Thoracic aorta (tissue), 2 donors: ENCODE measurements at places on chromosomes 13 and 19.
A peak's percentile ranks its signal among the peaks of the same experiment; 100 is the strongest.

GRCh38 chr19:18650468-18651041 lies 13.7 kb downstream of the KLHL26 start:
- DNase-seq: peak; percentile 66

DNA sequence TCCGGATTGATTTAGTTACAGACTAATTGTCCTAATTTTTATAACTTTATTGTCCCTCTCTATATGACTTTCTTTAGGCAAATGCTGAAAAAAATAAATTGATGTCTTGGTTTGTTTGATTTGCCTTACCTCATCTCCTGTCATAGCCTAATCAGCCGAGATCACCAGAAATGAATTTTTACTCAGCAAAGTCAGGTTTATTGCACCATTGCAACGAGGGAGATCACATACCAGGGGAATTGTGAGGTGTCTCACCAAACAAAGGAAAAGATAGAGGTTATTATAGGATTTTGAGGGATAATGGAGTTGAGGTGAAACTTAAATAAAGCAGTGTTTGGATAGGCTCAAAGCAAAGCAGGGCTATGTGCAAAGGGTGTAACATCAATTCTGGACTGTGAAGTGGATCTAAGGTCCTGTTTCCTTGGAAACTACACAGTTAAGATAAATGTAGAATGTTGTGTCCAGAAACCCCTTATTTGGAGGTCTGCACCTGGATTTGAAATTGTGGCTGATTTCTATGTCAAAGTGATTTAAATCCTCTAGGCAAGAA lies 372.6 kb downstream of the OXGR1 start:
- no peak for DNase-seq

DNA sequence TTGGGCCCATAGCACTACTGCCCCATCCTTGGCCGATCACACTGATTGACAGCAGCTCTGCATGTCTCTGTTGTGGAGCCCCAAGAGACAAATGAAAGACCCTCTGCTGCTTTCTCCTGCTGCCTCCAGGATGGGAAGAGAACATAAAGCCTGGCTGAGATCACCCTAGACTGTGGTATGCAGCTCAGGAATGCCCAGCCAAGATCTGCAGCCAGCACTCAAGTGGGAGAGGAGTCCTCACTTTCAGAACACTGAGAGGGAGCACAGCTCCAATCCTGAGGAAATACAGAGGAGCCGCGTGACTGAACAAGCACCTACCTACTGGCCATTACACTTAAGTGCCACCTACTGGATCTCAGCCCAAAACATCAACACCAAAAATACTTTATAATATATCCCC lies 203.0 kb downstream of the POSTN start:
- DNase-seq: no peak

DNA sequence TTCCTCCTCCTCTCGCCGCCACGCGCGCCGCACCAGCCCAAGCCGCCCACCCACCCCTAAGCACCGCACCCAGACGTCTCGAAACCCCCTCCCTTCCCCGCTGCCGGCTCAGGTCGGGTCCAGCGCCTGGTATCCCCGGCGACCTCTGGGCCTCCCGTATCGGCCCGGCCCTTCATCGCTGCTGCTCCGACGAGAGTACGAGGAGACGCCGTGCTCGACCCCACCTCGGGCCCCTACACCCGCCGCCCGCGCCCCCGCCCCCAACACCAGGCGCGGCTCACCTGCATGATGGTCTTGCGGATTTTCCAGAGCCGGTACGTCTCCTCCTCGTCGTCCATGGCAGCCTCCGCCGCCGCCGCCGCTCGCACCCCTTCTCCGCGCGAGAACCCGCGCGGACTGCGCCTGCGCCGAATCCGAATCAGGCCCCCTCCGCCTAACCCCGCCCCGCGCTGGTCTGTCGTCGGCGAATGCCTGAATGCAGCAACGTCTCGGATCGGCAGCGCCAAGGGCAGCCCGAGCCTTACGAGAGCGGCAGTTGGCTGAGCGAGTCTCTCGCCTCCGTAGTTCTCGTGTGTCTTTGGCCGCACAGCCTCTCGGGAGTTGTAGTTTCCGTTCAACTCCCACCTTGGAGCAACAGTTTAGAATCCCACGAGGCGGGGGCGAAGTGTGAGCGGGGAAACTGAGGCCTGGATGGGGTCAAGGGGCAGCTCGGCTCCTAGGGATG lies at the start of gene POLR2E:
POLR2E (minus strand) TSS at position 398 of the 724 bp plus-strand sequence; CDS start at position 338, 60 bp downstream.
- DNase-seq: peak; percentile 92

DNA sequence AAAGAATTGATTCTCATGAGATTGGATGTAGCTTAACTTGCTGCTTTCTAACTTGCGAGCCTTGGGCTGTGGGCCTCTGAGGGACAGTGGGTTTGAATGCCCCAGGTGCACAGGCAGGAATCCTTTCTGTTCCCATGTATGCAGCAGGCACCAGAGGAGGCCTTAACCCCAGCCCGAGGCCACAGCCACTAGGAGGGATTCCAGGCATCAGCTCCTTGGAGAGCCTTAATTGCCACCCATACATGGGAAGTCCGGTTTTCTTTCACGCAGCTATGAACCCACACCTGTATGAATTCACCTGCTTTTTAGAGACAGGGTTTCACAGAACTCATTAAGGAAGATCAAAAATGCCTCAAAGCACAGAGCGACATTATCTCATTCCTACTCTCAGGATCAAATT lies 117.9 kb downstream of the CRYL1 start:
- no peak for DNase-seq

GRCh38 chr13:91356919-91357612 lies 9.6 kb downstream of the MIR17HG start:
- no peak for DNase-seq

- DNase-seq: no peak
Observed at GRCh38 chr13:60326273-60326672, 70.7 kb upstream of the TDRD3 start.

DNA sequence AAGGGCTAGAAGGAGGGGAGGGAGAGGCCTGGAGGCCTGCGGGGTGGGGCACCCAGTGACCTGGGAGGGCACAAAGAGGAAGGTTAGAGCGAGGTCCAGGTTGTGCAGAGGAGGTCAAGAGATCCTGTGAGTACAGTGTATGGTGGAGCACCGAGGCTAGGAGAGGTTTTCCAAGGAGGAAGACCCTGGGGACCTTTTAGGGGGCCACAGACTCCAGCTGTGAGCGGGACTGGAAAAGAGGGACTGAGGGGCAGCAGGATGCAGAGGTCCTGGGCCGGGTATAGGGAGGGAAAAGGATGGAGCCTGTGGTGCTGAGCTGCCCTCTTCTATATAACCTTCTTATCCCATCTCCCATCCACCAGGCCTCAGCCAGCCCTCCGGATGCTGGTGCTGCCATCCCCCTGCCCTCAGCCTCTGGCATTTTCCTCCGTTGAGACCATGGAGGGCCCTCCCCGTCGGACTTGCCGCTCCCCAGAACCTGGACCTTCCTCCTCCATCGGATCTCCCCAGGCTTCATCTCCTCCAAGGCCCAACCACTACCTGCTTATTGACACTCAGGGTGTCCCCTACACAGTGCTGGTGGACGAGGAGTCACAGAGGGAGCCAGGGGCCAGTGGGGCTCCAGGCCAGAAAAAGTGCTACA lies 863 bp downstream of the ZNF581 start:
- no peak for DNase-seq

DNA sequence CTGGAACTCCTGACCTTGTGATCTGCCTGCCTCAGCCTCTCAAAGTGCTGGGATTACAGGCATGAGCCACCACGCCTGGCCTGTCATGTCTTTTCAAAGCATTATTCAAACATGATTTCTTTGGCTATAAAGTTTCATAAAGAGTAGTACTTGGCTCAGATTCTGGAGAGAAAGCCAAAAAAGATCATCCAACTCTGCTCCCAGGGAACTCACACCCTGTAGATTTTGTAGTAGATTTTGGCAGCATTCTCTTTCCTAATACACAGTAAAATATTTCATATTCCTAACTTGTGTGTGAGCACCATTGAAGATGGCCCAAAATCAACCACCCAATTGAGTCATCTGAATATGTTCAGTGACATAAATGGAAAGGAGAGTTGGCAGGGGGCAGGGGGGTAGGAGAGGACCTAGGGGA lies 48.4 kb downstream of the CAB39L start:
- peak; percentile 30 for DNase-seq

- DNase-seq: no peak
Observed at GRCh38 chr19:6543866-6544347, 13.1 kb downstream of the TNFSF9 start.

DNA sequence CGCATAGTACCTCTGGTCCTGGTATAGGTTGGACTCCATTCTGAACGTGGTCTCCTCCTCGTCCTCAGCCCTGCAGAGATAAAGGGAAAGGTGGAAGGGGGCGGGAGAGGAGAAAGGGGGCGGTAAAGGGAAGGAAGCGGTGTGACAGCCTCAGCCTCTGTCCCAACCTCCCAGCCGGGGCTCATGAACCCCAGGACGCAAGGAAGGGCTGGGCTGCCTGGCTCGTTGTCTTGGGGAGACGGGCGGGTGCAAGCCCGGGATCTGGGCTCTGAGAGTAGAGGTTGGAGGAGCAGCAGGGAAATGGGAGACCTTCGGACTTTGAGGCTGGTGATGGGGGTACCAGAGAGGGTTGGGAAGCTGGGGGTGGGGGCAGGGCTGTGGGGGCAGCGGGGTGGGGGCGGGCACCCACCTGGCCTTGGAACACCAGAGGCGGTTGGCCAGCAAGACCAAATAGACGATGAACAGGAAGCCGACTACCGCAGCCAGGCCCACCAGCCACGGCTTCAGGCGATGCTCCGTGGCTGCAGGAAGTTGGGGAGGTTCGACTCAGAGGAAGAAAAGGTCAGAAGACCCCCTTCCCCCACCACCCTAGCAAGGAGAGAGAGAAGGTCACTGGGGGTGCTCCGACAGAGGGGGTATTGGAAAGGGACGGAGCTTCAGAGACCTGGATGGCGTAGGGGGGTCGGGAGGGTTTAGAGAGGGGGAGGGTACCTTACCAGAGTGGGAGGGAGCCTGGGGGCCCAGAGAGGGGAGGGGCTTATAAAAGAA lies 1.7 kb downstream of the SMIM24 start:
- no peak for DNase-seq

- no peak for DNase-seq
Observed at GRCh38 chr13:75637181-75637750, 1.1 kb downstream of the LMO7 start.

- DNase-seq: no peak
Observed at GRCh38 chr19:54152878-54153524, 6.5 kb downstream of the LENG1 start.

DNA sequence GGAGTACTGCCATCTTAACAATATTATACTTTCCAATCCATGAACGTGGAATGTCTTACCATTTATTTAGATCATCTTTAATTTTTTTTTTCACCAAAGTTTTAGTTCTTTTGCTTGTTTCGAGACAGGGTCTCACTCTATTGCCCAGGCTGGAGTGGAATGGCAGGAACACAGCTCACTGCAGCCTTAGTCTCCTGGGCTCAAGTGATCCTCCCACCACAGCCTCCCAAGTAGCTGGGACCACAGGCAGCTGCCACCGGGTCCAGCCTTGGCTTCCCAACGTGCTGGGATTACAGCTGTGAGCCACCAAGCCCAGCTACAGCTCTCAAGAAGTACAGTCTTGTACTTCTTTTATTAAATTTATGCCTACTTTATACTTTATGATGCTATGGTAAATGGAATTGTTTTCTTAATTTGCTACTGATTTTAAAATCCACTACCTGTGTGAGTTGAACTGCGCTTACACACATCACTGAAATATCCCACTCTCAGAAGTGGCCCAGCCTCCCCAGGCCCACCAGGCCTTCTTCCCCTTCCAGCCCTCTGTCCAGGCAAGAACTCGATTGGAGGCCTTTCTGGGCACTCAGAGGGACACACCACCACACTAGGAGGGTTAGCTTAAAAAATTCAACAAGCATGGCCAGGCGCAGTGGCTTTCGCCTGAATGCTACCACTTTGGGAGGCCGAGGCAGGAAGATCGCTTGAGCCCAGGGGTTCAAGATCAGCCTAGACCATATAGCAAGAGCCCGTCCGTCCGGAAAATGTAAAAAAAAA lies 1.0 kb upstream of the PGLS start:
- no peak for DNase-seq

DNA sequence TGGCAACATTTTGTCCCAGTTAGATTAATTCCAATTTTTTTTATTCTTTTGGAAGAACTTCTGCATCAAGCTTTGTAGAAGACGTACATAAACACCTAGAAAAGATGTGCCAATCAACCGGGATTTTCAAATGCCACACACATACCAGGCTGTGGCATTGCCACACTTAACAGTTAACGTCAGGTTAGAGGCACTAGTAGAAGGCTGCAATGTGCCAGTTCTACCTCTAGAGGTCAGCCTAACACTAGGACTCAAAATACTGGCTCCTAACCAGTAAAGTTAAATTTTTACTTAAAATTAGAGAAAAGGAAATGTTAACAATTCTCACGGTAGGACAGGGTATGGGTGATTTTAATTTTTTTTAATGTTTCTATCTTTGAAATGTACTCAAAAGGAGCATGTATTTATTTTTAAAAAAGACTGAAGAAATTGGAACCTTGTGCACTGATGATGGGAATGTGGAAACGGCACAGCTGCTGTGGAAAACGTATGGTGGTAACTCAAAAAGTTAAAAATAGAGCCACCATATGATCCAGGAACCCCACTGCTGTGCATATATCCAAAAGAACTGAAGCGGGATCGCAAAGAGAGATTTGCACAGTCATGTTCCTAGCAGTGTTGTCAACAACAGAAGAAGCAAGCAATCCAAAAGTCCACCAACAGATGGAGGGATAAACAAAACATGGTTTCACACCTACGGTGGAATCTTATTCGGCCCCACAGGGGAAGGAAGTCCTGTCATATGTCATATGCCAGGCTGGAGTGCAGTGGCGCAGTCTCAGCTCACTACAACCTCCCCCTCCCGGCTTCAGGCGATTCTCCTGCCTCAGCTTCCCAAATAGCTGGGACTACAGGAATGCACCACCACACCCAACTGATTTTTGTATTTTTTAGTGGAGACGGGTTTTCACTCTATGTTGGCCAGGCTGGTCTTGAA lies 30.3 kb downstream of the CRYL1 start:
- DNase-seq: peak; percentile 30

- no peak for DNase-seq
Observed at GRCh38 chr13:21426238-21426637, 32.9 kb downstream of the ZDHHC20 start.

DNA sequence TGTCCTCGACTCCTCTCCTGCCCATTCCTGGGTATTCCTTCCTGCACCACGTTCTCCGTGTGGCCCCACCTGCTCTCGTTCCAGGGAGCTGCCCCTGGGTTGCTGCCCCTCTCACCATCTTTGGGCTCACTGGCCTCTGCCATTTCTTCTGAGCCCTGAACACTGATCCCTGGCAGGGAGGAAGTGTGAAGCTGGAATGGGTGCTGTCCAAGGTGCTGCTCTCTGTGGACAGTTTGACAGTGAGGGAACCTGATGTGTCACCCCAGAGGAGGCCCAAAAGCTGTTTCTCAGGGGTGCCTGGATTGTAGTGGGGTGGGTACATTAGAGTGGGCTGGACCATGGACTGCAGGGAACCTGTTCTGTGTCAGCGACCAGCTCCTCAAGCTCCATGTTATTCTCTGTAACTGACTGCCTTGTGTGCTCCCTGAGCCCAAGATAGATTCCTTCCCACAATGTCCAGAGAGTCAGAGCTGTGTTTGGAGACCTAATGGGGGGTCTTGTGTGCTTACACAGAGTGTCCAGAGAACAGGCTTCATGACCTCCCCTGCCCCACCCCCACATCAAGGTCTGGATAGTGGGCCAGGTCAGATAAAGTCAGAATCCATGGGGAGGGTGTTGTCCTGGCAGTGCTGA lies 7.2 kb upstream of the CEACAM8 start:
- DNase-seq: no peak
